ENCODE measurements at places on chromosomes 7 and 10.

GRCh38 chr7:94848531-94848930 is 58.9 kb upstream of the PPP1R9A start:
- DNase-seq: no peak

- DNase-seq: no peak
Measured at GRCh38 chr7:42456756-42457276, 219.8 kb upstream of the GLI3 start.

DNA sequence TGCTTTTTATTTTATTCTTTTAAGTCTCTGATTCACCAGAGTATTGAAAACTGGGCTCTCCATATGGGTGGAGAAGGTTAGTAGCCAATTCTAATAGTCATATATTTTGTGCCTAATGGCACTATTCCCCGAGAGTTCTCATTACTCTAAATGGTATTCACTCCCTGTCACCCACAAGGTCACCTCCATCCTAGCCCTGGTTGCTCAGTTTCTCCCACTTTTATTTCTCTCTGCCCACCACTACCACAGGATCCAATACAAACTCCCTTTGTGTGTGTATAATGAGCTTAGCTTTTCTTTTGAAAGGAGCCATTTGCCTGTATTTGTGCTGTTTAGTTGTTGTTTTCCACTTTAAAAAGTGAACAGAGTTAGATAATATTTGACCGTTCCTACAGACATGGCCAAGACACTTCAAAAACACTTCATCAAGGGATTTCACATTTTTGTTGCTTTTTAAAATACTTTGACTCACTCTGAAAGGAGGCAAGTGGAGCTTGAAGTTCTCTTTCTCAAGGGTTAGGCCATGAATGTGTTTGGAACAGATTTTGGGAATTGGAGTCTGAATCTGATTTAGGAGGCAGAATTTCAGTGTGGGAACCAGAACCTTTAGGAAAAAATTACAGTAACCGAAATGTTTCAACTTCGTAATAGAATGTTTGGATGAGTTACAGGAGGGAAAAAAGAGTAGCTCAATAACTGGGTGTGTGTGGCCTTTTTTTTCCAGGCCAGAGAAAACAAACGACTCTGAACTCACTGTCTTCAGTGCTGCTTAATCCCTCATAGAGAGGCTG is 321.3 kb downstream of the BICC1 start:
- DNase-seq: no peak

DNA sequence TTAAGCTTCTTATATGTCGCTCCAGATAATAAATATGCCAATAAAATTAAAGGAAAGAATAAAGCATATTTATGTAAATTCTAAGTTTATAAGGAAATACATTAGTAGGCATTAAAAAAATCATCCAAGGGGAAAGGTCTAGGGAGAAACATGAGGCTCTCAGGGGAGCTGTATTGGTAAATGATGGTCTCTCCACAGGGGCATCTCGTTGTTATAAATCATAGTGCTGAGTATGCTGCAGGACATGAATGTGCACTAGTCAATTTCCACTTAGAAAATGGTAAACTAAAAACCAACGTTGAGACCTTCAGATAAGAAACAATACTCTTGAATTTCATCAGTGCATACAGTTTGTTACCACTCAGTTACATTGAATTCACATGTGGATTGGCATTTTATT is 194.0 kb upstream of the AHR start:
- no peak for DNase-seq

GRCh38 chr7:90267263-90267858 is 22.4 kb downstream of the CFAP69 start:
- DNase-seq: no peak

DNA sequence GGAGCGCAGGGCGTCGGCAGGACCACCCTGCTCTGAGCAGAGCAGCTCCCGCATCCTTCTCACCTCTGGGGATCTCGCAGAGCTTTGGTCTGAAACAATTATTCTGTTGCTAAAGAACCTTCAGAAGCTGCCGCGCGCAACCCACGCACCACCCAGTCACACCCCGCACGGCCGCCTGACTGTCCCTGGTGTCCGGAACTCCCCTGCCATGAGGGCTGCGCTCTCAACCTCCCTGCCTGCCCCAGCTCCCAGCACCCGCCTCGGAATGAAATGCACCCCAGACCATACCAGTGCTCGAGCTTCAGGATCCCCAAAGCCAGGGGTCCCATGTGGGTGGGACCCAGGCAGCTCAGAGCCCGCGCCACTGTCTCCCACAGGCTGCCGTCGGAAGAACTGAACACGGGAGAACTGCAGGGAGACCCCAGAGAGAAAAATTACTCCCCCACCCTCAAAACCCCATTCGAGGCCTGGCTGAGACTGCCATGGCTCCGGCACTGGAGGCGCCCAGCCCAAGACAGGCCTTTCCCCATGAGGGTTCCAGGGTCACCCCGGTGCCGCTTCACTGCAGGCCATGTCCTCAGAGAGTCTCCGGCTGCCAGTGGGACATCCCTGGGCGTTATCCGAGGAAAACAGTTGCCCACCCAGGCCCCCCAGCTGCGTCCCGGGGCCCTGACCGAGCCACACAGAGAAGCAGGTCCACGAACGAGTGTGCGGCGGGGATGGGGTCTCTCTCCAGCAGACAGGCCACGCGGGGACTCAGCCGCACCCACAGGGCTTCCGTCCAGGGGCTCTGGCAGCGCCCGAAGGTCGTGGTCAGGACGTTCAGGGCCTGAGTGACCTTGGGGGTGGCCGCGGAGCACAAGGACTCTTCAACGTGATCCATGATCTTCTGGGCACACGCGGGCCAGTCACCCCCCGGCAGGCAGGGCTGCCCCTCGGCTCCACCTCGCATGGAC is 12.1 kb downstream of the BRAT1 start:
- no peak for DNase-seq

DNA sequence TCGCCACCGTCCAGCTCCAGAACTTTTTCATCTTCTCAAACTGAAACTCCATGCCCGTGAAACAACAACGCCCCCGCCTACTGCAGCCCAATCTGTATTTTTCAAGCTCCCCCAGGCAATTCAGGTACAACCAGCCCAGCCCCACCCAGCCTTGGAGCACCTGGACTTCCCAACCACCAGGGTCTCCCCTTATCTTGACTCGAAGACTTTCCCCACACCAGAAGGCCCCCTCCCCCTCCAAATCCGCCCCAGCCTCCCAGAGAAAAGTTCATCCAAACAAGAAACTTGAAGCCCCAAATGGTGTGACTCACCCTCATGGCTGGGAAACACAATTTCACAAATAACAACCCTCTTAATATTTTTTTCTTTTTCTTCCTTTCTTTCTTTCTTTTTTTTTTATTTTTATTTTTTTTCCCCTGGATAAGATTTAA is 10.6 kb downstream of the ZCCHC24 start:
- no peak for DNase-seq

- DNase-seq: no peak
Measured at GRCh38 chr10:121615836-121616235, 17.6 kb upstream of the FGFR2 start.

DNA sequence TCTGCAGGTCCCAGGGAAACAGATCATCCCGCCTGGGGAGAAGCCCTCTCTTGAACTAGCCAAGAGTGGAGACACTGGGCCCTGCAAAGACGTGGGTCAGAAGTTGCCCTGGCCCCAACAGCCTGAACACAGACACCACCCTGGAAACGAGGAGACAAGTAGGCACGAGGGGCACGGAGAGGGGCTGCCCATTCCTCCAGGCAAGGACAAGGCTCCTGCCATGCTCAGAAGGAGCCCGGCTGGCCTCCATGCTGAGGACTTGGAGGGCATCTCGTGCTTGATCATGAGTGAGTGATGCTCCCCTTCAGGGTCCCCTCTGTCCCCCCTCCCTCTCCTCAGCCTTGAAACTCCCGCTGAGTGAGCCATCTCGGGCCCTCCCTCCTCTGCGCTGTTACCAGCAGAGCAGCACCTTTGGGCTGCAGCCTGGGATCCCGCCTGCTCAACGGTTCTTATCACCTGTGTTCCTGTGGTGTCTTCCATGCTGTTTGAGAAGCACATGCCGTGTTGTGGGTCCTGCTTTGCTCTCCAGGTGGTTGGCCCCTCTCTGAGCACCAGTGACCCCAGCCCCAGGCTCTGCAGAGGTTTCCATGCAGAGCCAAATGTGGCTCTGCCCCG is 544.3 kb downstream of the TCERG1L start:
- no peak for DNase-seq

DNA sequence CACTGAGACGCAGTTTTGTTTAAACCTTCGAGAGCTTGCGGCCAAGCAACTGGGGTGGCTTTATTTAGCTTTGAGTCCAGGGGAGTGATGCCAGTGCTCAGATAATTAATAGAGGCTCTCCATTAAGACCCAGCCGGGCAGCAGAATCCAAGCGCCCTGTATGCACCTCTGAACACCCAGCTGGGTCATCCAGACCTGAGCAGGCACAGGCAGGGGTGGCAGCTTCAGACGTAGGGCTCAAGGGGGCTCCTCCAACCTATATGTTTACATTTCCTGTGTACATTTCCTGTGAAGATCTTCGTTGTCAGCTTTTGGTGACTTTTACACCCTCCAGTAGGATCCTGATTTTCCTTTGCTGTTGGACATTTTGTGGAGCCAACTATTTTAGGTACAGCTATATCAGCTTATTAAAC is 719.5 kb downstream of the LRMDA start:
- no peak for DNase-seq

Data from activated CD4-positive, CD25-positive, alpha-beta regulatory T cell (primary cell).